Diencephalon (tissue), 1 donor: ENCODE measurements at places on chromosomes 12 and 14. TPM values are rescaled to one million over a fixed set of nuclear protein-coding genes. Genes with fewer than 3 reads are reported as not detected.

Gene TXNDC16
- total RNA-seq, result 50.5 TPM

Gene KRT75
- total RNA-seq, result not detected

Gene ANAPC5
- 125 TPM for total RNA-seq

Gene TMTC1
- total RNA-seq, result 42.4 TPM

Gene TUBA1A
- 10,429 TPM for total RNA-seq

Gene FAM222A
- total RNA-seq, result 10.1 TPM

Gene SCNN1A
- not detected for total RNA-seq

Gene ULK1
- 10.4 TPM for total RNA-seq

Gene FGF23
- not detected for total RNA-seq

Gene DPF3
- 15.5 TPM for total RNA-seq

Gene SERPINA3
- 2.5 TPM for total RNA-seq

Gene NEUROD4
- 0.23 TPM for total RNA-seq

Gene TSPAN8
- 0.69 TPM for total RNA-seq

Gene KRT83
- not detected for total RNA-seq

Gene DTX3
- total RNA-seq, result 58.1 TPM

Gene IPO4
- total RNA-seq, result 19.4 TPM

Gene SYNE3
- total RNA-seq, result 4.6 TPM

Gene ALDH2
- total RNA-seq, result 24.7 TPM

Gene ZC3H10
- total RNA-seq, result 7.4 TPM

Gene POTEM
- total RNA-seq, result not detected

Gene INSM2
- total RNA-seq, result 2.3 TPM

Gene IL22
- total RNA-seq, result not detected

Gene FAM181A
- total RNA-seq, result 6.7 TPM

Gene RPS6KA5
- total RNA-seq, result 13.4 TPM

Gene ERBB3
- 6.2 TPM for total RNA-seq

Gene KLHL33
- 0.23 TPM for total RNA-seq

Gene IFT81
- 79.6 TPM for total RNA-seq

Gene TOMM20L
- total RNA-seq, result not detected

Gene CNTN1
- total RNA-seq, result 654 TPM

Gene GPR84
- 0.23 TPM for total RNA-seq

Gene CLEC2A
- total RNA-seq, result not detected

Gene TSPAN19
- 0.92 TPM for total RNA-seq

Gene GLIPR1
- 5.3 TPM for total RNA-seq

Gene LMO3
- total RNA-seq, result 235 TPM

Gene PWP1
- 66.0 TPM for total RNA-seq

Gene SIX6
- total RNA-seq, result 0.69 TPM

Gene KRT73
- total RNA-seq, result not detected

Gene VRK1
- total RNA-seq, result 80.7 TPM

Gene SDR9C7
- 0.23 TPM for total RNA-seq

Gene EIF2S3B
- 0.92 TPM for total RNA-seq

Gene MYF6
- 0.92 TPM for total RNA-seq

Gene SAMD15
- 20.8 TPM for total RNA-seq

Gene DIABLO
- 62.5 TPM for total RNA-seq

Gene SLC6A13
- 17.8 TPM for total RNA-seq

Gene LBHD2
- 1.2 TPM for total RNA-seq

Gene GCN1
- total RNA-seq, result 68.7 TPM

Gene MSI1
- total RNA-seq, result 10.1 TPM

Gene PTCSC3
- 0.69 TPM for total RNA-seq

Gene PTPRQ
- 2.5 TPM for total RNA-seq

Gene RPL10L
- not detected for total RNA-seq

Gene YEATS4
- total RNA-seq, result 31.1 TPM

Gene TEX52
- total RNA-seq, result not detected

Gene GLIPR1L2
- total RNA-seq, result 2.3 TPM

Gene NTF3
- total RNA-seq, result 6.2 TPM

Gene TAS2R14
- 9.5 TPM for total RNA-seq
